ENCODE measurements at places on chromosomes 7 and 10.

DNA sequence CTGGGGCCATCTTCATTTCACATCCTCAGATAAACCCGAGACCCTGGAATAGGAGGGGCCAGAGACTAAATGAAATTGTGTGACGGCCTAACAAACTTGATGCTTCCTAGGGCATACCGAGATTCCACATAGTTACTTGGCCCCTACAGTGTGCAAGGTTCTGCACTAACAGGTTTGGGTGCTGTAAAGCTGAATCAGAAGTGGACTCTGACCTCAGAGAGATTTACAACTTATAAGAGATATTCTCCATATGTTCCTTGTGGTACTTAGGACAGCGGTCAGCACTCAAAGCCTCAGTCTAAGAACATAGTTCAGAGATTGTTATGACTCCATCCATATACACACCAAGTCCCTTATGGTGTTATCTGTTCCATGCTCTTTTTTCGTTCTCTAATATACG is 55.1 kb upstream of the FHIP2A start:
- no peak for DNase-seq

DNA sequence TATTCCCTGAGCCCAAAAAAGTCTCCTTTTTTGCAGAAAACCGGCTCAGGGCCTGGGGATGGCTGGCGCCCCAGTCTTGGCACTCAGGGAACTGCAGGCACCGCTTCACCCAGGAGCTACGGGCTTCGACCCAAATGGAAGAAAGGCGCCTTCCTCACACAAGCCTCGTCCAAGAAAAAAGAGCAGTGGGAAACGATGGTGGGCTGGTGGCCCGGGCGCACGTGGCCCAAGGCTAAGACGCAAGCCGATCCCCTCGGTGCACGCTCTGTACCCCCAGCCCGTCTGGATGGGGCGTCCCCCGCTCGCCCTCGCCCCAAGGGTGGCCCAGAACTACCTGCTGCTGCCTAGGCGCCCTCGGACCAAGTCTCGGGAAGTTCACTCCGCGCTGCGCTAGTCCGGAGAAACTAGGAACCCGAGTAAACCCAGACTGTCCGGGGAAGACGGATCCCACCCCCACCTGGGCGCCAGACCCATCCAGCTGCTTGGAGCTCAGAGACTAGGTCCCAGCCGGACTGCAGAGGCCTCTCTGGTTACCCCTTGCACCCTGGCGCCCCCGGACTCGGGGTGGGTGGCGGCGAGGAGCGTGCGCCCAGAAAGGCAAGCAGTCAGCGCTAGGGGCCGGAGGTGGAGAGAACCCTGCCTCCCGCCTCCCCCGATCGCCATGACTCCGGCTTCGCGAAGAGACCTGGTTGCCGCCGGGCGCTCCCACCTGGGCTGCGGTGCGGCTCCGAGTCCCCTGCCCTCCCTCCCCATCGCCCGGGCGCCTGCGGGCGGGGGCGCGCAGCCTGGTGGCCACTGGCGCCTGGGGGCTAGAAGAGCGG is 76.4 kb downstream of the CALN1 start:
- no peak for DNase-seq

GRCh38 chr7:87473986-87474385 is 1.5 kb downstream of the ABCB4 start:
- DNase-seq, result no peak

DNA sequence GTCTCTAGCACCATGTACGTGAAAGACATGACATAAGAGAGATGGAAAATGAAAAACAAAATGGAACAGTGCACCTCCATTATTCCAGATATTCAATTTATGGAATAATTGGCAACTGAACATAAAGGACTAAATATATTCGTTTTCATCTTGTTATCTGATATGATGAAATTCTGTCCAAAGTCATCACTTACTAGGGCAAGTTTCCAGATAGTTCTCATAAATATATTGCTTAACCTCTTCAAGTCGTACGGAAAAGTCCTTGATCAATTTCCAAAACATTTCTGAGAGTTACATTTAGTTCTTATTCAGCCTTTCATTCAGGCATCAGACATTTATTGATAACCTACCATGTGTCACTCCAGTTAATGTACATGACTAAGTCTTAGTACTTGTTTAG is 185.2 kb downstream of the HGF start:
- no peak for DNase-seq

DNA sequence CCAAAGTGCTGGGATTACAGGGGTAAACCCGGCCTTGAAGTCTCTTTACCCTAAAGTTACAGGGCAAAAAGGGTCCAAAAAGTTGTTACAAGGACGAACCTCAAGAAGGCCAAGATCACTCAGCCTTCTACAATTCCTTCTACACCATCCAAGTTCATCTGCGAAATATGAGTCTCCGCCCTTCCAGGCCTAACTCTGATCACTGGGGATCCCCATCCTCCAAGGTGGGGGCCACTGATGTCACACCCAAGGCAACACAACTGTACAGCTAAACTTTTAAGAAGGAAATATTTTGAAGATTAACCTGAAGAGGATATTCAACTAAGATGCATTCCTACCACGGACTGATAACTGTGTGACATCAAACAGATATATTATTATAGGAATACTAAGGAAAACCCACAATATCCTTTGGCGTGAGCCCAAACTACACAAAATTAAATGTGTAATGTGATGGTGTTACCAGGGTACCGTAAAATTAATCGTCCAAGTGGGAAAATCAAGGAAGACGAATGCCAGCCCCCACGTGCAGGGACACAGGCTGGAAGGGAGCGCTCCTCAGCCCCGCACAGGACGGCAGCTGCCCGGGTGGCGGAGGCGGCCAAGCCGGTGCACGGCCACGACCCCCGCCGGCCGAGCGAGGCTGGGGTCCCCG is 1.0 kb downstream of the PAXIP1 start:
- DNase-seq, result no peak

DNA sequence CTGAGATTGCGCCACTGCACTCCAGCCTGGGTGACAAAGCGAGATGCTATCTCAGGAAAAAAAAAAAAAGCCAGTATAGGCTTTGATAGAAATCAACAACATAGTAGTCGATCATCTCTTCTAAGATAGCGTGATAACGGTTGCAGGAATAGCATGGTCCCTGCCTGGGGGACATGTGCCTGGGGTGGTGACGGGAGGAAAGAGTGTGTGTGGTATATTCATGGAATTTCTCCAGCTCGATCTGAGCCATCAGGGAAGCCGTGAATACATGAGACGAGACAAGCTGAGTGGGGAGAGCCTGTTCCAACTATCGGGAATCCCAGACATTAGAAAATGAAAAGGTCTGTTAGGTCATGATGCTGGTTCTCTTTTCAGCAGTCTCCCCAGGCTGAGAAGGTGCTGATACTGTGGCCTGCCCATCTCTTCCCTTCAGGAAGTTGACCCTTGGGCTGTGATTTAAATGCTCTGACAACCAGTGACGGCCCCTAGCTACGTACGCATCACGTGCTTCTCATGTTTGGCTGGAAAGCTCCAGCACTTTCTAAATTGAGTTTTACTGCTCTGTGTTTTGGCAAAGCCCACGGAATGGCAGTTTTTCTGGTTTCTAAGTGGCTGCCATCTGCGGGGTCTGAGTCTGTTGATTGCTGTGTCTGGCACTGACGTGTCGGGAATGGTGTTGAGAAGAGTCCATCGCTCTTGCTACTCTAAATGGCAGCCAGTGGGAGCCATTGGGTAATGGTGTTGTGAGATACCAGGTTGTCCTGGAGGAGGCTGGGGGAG is 229.3 kb downstream of the CCDC3 start:
- DNase-seq, result no peak

GRCh38 chr7:36264123-36264801 is 111.2 kb downstream of the EEPD1 start:
- no peak for DNase-seq

DNA sequence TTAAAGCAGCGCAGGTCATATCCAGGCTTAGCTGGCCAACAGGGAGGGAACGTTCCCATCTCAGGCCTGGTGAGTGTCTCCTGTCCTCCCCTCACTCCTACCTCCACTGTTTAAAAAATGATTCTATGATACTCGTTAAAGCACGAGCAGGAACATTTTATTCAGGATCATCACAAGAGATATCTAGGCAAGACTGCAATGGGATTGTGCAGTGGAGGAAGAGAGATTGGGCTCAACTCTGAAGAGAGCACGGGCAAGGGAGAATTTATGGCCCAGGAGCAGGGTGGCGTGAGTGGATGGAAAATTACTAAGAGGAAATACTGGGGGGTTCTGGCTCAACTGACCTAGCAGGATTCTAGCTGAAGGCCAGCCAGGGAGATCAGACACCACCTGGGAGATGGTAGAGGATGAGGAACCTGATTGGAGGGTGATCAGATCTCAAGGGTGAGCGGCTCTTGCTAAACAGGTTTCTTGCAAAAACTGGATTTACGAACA is 9.0 kb upstream of the HSPB1 start:
- DNase-seq, result no peak

- DNase-seq, result peak; percentile 6
Measured at GRCh38 chr7:148503900-148504487, 86.6 kb upstream of the C7orf33 start.

DNA sequence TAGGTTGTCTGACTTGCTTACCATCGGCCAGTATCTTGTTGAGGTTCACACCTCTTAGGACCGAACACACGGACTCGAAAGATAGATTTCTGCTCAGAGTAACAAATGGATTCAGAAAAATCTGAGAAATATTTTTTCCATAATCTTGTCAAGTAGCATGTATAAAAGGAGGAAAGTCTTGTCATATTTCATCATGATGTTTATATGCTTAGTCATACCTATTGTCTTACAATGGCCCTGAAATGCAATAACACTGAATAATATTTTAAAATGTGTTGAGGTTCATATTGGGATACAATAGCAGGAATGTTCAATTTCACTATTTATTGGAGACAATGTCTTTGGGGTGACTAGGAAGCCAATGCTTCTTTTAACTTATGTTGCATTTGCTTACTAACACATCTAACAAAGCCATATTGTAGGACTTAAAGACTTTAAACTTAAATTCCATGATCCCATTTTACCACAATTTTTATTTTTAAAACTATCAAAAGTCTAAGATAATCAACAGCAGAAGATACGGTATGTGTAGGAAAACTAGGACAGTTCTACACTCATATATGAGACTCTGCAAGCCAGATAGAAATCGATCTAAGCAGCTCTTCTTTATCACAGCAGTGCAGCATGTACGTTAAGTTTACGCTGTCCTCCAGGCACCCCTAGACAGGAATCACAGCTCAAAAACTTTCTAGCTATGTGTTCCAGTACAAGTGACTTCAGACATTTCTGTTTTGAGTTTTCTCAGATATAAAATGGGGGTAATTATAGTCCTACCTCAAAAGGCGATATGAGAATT is 135.7 kb upstream of the CAV2 start:
- no peak for DNase-seq

- no peak for DNase-seq
Measured at GRCh38 chr7:155226261-155227003, 71.2 kb upstream of the INSIG1 start.

DNA sequence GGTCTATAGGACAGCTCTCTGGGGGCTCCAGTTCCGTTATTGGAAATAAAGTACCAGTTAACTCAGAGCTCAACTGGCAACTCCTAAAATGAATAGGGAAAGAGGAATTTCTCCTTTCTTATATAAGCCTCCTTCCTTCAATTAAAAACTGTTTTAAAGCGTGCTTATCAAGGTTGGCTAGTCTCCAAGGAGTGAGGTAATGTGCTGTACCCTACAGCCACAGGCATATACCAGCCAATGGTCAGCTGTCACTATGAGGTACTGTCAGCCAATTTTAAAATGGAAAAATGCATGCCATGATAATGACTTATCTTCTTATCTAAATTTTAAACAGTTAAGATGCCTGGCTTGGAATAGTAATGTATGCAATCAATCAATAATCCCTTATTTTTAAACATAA is 76.2 kb downstream of the PLCE1 start:
- DNase-seq, result no peak

- DNase-seq, result no peak
Measured at GRCh38 chr10:119302591-119303253, 95.4 kb downstream of the GRK5 start.

- DNase-seq, result peak; percentile 24
Measured at GRCh38 chr10:46284286-46285229, 2.2 kb upstream of the ANTXRL start.

DNA sequence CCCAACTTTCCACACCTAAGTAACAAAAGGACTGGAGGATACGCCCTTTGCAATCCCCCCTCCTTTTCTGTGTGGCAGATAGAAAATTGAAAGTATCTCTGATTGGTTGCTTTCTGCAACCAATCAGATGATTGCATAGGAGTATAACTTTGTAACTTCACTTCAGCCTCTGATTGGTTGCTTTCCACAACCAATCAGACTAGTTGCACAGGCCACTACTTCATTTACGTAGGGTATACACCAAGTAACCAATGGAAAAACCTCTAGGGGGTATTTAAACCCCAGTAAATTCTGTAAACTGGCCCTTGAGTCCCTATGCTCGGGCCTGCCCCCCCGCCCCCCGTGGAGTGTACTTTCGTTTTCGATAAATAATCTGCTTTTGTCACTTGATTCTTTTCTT is 1080.4 kb downstream of the CNTNAP2 start:
- no peak for DNase-seq

DNA sequence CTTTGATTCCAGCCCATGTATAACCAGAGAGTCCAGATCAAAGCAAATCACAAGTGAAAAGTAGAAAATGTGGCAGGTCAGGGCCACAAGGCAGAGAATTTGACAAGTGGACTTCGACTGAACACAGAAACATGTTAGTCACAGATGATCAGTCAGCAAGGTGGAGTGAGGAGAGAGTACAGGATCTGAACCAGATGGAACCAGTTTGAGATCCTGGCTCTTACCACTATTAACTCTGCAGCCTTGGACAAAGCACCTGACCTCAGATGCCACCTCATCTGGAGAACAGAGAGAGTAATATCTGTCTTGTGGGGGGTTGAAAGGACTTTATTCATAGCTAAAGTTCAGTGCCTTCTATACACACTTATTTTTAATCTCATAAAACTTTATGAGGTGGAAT is 4.4 kb downstream of the MRLN start:
- no peak for DNase-seq

DNA sequence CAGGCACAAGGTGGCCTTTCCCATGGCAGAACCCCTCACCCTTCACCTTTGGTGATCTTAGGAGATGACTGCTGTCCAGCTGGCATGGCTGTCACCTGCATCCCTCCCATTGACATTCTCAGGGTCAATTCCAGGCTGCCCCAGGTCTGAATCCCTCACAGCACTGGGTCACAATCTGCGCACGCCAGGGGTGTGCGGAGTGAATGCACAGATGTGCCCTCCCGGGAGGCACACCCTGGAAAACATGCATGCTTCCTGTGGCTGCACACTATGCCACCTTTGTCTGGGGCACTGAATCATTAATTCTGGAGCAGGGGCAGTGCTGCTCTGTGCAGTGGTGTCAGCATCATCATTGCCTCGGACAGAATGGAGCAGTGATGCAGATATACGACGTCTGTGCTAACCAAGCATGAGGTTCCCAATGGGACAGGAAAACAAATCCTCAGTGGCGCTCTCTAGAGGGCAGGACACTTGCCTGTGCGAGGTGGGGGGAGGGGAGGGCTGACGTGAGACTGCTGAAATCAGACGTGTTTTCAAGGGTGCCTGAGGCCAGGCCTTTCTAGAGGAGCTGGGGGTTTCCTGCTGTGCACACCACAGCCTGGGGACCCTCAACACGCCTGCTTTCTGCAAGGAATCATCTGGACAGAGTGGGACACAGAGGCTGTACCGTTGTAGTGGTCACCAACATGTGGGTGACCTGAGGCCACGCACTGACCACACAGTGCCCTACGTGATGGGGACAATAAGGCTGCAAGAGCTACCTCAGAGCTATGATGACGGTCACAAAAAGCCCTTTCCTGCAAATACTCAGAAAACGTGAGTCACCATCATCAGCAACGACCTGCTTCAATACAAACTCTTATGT is 77.9 kb downstream of the HIPK2 start:
- DNase-seq, result no peak
